Stimulated activated CD4-positive, alpha-beta T cell treated with anti-CD3 and anti-CD28 coated beads, Interleukin-4, amount 100 ng/mL, for 1 hour (primary cell): ENCODE measurements at places on chromosomes 4 and X.
A peak's percentile ranks its signal among the peaks of the same experiment; 100 is the strongest.

GRCh38 chrX:48864210-48864609 lies 28.8 kb upstream of the PCSK1N start:
- no peak for DNase-seq

DNA sequence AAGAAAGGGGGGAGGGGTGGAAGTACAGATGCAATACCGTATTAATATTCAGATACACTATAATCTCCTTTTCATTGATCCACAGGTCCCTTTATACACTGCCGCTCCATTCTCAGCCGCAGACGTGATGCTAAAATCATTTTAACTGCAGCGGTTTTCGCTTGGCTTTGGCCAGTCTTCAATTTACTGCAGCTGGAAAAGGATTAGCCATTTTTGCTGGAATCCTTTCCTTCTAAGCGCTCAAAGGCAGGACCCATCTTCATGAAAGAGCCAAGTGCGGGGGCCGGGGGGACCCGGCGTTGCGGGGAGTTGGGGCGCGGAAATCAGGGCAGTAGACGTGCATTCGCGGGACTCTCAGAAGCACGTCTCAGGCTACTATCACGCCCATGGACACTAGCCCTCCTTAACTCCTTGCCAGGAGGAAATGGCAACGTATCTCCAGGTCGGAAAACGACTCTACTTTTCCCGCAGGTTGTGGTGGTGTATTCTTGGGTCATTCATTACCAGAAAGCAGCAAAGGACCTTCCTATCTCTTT lies 1.7 kb upstream of the PCDH10 start:
- no peak for DNase-seq

GRCh38 chr4:78661921-78662521 lies 110.5 kb downstream of the ANXA3 start:
- no peak for DNase-seq

- no peak for DNase-seq
These were observed 147.8 kb downstream of the GRIA3 start for GRCh38 chrX:123331859-123332258.

GRCh38 chrX:15683193-15683592 lies 18.6 kb upstream of the CLTRN start:
- no peak for DNase-seq

DNA sequence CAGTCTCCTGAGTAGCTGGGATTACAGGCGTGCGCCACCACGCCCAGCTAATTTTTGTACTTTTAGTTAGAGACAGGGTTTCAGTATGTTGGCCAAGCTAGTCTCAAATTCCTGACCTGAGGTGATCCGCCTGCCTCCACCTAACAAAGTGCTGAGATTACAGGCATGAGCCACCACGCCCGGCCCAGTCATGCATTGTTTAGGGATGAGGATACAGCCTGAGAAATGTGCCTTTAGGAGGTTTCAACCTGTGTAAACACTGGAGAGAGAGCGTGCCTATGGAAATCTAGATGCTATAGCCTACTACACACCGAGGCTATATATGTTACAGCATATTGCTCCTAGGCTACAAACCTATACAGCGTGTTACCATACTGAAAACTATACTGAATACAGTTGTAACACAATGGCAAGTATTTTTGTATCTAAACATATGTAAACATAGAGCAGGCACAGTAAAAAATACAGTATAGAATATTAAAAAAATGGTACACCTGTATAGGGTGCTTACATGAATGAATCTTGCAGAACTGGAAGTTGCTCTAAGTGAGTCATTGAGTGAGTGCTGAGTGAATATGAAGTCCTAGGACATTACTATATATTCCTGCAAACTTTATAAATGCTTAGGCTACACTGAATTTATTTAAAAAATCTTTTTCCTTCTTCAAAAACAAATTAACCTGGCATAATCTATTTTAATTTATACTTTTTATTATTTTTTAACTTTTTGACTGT lies 588.2 kb upstream of the ADGRL3 start:
- DNase-seq = no peak

DNA sequence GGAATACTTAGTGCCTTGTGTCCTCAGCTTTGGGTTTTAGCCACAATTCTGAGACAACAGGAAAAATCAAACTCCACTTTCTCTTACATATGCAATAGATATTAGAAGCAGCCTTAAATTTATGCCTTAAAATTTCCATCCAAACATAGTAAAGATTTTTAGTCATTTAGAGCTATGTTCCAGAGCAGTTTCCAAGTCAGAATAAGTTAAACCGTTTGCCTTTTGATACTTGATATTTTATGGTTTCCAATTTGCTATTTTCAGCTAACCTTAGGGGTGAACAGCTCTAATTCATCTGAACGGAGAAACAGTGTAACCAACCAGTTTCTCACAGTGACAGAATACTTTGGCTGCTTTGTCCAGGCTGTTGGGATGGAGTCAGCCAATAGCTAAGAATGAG lies 125.8 kb upstream of the RXFP1 start:
- no peak for DNase-seq

GRCh38 chrX:111467896-111468295 lies 43.5 kb upstream of the SERTM2 start:
- DNase-seq = no peak

DNA sequence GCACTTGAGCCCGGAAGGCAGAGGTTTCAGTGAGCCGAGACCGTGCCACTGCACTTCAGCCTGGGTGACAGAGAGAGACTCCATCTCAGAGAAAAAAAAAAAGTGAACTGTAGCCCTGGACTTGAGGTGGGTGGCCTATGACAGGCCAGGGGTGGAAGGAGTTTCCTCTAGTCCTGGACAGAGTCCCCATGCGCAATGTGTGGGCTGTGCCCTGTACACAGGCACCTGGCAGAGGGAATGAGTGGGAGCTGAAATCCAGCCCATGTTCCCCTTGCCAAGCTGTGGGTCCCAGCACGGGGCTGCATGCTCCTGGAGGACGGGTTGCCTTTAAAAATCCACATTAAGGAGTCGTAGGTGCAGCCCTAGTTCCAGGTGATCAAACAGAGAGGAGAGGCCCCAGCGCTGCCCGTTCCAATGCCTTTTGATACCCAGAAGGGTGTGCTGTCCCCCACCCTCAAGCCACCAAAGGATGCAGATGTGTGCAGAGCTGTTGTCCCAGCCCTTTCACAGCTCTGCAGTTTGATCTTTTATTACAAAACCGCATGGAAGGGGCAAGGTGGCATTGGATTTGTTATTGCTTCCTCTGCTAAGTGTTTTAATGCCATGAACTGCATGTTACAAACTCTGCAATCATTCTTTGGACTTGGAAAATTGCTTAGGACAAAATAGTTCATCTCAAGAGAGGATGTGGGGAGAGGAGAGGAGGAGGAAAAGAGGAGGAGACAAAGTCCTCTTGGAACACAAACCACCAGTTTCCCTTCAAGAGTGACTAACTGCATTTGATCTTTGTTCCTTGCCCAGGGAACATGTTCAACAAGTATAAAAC lies 38.0 kb upstream of the PDK3 start:
- no peak for DNase-seq

DNA sequence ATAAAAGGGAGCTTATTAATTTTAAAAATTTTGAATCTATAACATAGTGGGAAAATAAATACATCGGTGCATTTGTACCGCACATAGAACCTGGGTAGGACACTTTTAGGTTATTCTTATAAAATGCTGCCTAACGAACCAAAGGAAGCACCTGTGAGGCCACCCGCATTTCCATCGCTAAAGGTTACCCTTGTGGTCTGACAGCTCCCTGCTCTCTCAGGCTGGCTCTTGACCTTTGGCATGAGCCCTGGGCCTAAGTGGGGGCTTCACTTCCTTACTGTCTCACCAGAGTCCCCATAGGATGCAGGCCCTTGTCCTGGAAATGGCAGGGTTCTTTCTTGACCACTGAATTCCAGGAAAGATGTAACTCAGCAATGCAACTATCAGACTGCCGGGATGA lies 46.0 kb downstream of the HADH start:
- DNase-seq = no peak

DNA sequence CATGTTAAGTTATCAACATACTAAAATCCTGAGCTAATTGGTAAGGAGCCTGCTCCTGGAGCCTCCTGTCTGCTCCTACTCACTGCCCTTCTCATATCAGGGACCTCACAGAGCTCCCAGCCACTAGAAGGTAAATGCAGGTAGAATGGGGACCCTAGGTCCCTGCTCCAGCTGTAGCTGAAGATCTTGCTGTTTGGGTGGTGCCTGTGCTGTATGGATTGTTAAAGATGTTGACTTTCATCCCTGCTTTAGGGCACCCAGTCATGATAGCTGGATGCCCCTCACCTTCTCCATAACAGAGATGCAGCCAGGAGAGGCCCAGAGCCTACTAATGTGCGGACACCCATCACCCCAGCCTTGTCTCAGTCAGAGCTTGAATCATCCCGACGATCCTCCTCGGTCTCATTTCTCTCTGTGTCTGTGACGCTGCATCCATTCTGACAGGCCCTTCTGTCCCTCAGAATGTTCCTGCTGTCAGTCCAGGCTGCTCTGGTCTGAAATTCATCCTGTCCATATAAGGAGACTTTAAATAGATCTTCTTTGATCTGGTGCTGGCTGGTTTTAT lies 341.7 kb upstream of the GATB start:
- DNase-seq = no peak

DNA sequence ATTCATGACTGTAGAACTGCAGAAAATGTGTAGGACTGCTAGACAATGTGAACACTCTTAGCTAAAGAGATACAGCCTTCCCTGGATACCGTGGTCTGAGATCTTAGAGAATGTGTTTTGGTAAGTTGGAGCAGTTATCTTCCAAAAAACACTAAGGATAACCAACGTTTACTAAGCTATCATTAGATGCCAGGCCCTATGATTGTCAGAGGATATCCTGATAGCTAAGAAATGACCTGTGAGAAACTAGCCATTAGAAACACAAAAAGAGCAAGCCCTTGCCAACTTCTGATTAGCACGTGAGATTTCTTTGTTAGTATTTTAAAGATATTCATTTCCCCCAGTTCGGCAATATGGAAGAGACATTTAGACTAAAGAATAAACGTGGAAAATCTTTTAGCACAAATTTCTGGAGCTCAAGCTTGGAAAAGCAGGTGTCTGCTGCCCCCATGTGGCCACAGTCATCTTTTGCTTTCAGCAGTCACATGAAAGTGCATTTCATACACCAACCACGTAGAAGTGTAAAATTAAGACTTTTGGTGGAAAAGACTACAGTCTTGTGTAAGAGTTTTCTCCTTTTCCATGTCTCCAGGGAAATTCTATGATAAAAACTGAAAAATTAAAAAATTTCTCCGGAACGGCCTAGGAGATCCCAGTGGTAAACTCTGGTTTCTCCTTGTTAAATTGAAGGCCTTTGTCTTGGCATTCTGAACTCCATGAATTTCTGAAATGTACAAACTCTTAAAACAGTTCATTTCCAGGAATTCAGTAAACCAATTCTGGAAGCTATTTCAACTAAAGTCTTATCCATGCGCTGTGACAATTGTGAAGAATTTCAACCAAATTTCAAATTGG lies 136.4 kb downstream of the ZNF674 start:
- peak; percentile 69 for DNase-seq

DNA sequence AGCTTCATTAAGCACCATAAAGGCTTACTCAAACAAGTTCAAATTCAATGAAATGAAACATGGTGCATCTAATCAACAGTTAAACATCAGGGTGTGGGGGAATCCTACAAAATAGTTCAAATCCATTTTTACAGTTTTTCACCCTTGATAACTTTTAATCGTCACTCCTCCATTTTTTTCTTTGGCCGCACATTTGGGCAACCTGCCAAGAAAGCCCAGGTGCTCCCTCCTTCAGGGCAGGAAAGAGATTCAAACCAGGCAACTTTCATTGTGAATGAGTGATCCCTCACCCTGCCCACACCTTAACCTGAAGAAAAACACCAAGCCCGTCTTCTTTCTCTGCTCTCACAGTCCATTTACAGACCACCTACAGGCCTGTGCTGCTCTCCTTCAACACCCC lies 24.9 kb downstream of the TRIM61 start:
- no peak for DNase-seq

- DNase-seq = no peak
These were observed 13.0 kb downstream of the SEPTIN11 start for GRCh38 chr4:76962406-76963130.

GRCh38 chr4:71526637-71527406 lies 188.0 kb downstream of the SLC4A4 start:
- DNase-seq = no peak

DNA sequence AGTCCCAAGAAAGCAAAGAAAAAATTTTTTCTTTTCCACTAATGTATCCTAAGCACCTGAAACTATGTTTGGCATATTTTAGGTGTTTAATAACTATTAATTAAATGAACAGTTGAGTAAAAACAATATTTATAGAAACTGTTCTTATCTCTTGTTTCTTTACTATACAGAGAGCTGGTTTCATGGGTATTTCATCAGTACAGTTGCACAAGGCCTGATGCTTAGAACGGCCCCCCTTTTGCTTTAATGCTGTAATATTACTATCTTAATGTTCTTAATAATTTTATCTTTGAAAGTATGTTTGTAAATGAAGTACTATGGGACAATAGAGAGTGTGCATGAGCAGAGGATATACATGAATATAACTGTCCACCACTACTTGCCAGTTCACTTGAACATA lies 479.1 kb upstream of the SLIT2 start:
- no peak for DNase-seq

DNA sequence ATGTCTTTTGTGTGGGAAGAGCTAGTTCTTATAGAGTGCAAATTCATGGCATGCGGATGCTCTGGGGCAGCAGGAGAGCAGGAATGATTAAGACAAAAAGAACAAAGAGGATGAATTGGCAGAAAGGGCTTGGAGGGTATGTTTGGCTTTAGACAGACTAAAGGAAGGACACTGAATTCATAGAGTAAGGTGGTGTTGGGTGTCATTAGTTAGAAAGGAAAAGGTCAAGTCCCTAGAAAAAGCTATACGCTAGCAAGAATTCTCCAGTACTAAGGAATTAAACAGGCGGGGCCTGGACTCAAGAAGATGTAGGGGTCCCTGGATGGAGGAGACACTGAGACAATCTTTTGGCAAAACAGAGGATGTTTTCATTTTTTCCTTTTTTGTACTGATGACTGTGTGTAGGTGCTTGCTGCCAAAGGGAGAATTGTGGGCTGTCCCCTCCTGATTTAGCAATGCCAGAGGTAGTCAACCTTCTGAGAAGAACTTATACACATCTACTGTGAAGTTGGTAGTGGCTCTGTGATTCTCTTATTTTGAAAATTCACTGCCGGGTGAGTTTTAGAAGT lies 391.0 kb downstream of the SPRY1 start:
- DNase-seq = no peak

GRCh38 chr4:166092797-166093290 lies 219.8 kb downstream of the TLL1 start:
- no peak for DNase-seq

DNA sequence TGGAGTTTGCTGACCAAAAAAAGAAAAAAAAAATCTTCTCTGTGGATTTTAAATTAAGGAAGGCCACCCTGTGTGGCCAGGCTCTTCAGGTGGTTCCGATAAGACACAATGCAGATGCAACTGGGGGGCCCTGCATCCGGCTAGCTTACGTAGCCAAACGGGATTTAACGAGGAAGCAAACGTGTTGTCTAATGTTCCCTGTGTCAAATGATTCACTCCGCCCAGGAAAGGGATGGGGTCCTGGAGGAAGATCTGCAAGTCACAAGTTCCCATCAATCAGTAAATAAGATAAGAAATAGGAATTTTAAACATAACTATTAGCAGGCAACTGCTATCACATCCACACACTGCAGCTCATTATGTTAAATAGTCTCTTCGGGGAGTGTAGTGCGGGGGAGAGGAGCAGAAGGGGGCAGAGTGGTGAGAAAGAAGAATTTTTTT lies 216.4 kb upstream of the GYPA start:
- no peak for DNase-seq
